ENCODE measurements at places on chromosomes 1 and 21.

GRCh38 chr1:69994241-69994640 is 211.1 kb downstream of the LRRC40 start:
- no peak for DNase-seq

GRCh38 chr1:29961293-29962059 is 725.2 kb downstream of the PTPRU start:
- DNase-seq: no peak

DNA sequence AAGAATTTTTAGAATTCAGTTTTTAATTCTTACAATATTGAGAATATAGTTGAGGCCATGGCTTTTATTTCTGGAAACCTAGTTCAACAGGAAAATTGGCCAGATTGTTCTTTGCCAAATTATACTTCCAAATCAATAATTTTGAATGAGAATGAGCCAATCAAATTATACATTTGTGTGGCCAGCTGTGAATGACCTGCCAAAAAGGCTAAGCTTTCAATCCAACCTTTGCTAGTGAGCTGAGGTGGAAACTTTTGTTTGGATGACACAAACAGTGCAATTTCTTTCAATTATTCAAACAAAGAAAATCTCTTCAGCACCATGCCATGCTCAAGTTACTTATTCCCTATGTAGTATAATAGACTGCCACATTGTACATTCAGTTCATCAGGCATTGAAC is 167.8 kb downstream of the PATJ start:
- no peak for DNase-seq

DNA sequence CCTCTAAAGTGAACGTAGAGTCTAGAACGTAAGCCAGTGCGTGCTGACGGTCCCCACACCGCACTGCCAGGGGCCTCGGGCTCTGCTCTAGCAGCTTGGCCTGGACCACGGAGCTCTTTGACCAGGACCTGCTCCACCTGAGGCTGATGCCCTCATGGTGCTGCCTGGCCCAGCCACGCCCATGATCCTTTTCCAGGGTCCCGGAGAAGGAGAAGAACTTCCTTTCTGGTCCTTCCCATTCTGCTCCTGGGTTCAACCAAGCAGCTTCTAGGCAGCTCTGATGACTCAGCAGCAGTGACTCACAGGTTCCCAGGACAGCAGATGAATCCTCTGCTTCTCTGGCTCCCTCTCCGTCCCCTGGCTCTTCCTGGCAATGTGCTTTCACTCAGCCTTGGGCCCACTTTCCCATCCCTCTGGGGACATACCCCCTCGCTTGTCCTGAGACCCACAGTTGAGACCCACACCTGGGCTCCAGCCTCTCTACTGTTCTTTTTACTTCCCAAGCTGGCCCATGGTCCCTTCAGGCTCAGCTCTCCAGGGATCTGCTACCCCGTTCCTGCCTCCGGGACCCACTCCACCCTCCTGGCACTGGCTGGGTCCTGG is 246.3 kb upstream of the RAB4A start:
- DNase-seq: peak; percentile 89

DNA sequence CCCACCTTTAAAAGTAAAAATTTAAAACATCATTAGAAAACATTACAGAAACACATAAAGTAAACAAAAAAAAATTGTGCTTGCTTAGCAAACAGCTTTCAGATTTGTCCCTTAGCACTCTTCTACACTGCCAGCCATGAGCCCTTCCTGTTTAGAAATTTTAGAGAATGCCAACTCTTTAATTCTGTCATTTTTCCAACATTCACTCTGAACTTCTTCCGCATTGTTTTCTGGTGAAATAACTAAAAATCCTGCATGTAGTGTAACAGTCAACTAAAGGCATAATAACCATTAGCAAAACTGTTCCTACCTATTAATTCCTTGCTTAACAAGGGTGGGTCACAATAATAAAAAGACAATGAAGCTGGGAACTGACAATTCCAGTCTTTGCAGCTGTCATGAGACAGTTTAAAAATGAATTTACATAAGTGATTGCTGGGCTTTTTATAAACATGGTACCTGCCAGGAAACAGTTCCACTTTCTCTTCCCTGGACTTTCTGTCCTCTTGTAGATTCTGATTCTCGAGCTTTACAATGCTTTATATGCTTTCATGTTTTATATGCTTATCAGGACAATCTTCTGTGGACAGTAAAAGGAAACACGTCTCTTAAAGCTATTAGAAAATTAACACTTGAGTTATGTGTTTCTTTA is 19.0 kb downstream of the GNG12 start:
- no peak for DNase-seq

DNA sequence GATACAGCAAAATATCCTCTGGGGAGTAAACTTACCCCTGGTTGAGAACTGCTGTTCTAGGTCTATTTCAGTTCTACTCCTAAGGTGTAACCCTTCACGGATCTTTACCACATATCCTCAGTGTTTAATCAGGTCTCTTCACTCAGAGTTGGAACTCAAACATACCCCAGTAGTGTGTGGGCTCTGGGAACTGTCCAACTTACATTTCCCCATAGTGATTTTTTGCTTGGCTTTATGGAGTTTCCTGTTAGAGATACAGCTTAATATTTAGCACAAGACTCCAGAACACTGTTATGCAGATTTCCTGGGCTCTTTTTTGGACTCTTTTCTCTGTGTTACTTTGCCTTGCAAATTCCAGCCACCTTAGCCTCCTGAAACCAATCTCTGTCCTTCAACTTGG is 26.7 kb upstream of the LIN9 start:
- no peak for DNase-seq

DNA sequence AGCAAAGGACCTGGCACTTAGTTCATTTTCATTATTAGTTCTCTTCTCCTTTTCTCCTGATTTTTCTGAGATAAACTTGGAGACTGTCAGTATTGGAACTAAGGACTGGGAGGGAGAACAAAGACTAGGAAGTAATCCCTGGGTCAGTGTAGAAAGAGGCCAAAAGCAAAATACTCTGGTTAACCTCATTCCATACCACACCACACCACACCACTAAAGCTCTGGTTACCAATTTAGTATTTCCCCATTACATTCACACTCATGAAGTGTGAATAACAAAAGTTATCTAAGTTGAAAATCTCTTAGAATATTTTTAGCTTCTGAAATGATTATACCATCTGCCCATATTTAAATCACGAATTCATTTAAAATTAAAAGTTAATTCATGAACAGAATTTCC is 68.9 kb upstream of the DMRTA2 start:
- no peak for DNase-seq

DNA sequence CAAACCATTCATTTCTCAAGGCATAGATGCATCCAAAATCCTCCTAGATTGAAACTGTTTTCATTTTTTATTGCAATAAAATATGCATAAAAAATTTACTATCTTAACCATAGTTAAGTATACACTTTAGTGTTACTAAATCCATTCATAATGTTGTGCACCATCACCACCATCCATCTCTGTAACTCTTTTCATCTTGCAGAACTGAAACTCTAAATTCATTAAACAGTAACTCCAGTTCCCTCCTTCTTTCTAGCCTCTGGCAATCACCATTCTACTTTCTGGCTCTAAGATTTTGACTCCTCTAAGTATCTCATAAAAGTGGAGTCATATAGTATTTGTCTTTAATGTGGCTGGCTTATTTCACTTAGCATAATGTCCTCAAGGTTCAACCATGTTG is 236.8 kb downstream of the SMYD3 start:
- no peak for DNase-seq
